Common myeloid progenitor, CD34-positive (primary cell): ENCODE measurements at places on chromosomes 12 and 14.

GRCh38 chr12:80050236-80050635 lies 49.1 kb upstream of the OTOGL start:
- H3K4me1 ChIP-seq: no peaks in the 10 kb centered on the region
- H3K27me3 ChIP-seq: no peaks in the 10 kb centered on the region
- no peak for DNase-seq

DNA sequence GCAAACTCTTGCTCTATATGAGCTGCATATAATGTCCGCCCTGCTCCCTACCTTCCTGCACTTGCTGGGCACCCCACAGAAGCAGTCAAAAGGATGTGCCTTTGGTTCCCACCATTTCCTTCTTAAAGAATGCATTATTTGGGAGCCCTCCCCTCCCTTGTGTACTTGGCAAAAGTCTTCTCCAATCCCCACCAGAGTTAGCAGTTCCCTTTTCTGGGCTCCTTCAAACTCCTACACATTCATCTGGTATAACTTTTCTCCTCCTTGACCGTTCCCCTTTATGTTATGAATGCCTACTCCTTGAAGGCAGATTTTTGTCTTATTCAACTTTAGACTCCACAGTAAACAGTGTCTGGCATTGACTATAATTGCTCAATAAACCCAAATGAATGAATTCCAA lies 27.8 kb downstream of the AREL1 start:
- DNase-seq: peak; percentile 26
- H3K4me1 ChIP-seq: peaks cover 52% of the 10 kb centered on the region
- H3K4me3 ChIP-seq: peak overlapping the region; percentile 12
- H3K36me3 ChIP-seq: peaks cover 3% of the 10 kb centered on the region
- no peaks in the 10 kb centered on the region for H3K27me3 ChIP-seq

- no peak for DNase-seq
- H3K4me1 ChIP-seq: no peaks in the 10 kb centered on the region
- H3K4me3 ChIP-seq: no peak overlapping the region
- H3K36me3 ChIP-seq: no peaks in the 10 kb centered on the region
- H3K27ac ChIP-seq: no peak overlapping the region
Observed at GRCh38 chr12:104846056-104846767, 111.9 kb downstream of the SLC41A2 start.

DNA sequence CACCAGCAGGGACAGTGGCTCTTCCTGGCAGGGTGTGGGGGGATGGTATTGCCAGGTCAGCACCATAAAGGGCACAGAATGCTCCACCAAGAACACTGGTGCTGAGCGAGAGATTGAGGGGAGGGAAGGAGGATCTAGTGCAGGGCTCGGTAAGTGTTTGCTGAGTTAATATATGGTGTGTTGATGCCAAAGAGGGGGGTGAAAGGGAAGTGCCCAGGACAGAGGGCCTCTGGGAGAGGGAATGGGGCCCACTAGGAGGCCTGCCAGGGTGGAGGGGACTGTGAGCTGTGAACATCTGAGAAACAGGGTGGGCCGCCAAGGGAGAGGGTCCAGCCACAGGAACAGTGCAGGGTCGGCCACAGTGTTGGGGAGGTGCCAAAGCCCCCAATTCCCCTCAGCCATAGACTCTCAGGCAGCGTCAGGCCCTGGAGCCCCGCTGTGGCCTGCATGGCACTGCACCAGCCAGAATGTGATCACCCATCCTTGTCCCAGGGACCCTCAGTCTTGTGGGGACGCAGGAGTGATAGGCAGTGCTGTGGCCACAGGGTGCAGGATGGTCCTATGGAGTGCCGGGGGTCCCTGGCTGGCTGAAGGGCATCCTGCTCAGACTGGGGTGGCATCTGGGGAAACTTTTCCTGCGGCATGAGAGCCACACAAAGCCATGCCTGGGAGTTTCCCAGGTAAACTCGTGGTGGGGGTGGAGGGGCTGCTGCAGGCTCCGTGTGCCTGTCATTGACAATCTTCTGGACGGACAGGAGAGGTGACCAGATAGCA lies 11.9 kb downstream of the RIN3 start:
- H3K4me3 ChIP-seq: peak overlapping the region; percentile 8
- H3K27me3 ChIP-seq: no peaks in the 10 kb centered on the region
- H3K27ac ChIP-seq: no peak overlapping the region
- H3K36me3 ChIP-seq: no peaks in the 10 kb centered on the region
- no peak for DNase-seq

GRCh38 chr14:53982546-53982945 lies 25.9 kb upstream of the BMP4 start:
- H3K27me3 ChIP-seq: no peaks in the 10 kb centered on the region
- DNase-seq: no peak
- no peak overlapping the region for H3K4me3 ChIP-seq
- H3K27ac ChIP-seq: no peak overlapping the region

GRCh38 chr12:116524964-116525379 lies 34.2 kb upstream of the MAP1LC3B2 start:
- H3K27ac ChIP-seq: no peak overlapping the region
- H3K36me3 ChIP-seq: peaks cover 17% of the 10 kb centered on the region
- no peaks in the 10 kb centered on the region for H3K27me3 ChIP-seq
- H3K4me1 ChIP-seq: peaks cover 5% of the 10 kb centered on the region
- no peak overlapping the region for H3K4me3 ChIP-seq
- no peak for DNase-seq

DNA sequence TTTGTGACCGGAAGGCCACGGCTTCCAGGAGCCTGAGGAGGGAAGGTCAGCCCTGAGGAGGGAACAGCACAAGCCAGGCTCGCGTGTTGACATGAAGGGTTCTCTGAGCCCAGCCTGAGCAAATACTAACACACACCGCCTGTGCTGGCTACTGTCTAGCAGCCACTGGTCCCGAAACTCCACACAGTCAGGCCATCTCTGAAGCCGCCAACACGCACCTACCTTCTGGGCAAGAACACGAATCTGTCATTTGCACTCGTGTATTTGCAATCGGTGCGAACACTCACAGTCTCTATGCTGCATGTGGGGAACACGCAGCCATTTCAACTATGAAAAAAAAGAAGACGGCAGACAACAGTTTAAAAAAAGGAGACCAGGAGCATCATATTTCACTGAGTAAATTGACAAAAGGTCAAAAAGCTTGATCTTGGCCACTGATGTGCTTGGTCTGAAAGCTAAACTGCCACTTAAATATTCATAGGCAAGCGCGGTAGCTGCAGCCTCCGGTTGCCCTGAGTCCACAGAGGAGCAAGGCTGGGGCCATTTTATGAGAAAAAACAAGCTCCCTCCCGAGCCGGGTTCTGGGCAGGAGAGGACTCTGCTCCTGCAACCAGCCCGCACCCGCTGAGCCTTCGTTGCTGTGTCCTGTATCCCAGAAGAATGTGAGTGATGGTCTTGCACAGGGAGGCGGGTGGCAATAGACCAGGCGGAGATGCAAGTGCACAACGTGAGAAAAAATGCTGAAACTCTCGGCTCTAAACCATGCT lies 57.8 kb downstream of the RIMBP2 start:
- no peak overlapping the region for H3K27ac ChIP-seq
- no peak for DNase-seq
- peaks cover 5% of the 10 kb centered on the region for H3K4me1 ChIP-seq
- H3K36me3 ChIP-seq: no peaks in the 10 kb centered on the region
- H3K4me3 ChIP-seq: no peak overlapping the region
- H3K27me3 ChIP-seq: no peaks in the 10 kb centered on the region

GRCh38 chr12:89701606-89702206 lies 6.9 kb downstream of the ATP2B1 start:
- no peaks in the 10 kb centered on the region for H3K36me3 ChIP-seq
- no peak overlapping the region for H3K27ac ChIP-seq
- DNase-seq: no peak
- H3K27me3 ChIP-seq: no peaks in the 10 kb centered on the region
- peaks cover 3% of the 10 kb centered on the region for H3K4me1 ChIP-seq

DNA sequence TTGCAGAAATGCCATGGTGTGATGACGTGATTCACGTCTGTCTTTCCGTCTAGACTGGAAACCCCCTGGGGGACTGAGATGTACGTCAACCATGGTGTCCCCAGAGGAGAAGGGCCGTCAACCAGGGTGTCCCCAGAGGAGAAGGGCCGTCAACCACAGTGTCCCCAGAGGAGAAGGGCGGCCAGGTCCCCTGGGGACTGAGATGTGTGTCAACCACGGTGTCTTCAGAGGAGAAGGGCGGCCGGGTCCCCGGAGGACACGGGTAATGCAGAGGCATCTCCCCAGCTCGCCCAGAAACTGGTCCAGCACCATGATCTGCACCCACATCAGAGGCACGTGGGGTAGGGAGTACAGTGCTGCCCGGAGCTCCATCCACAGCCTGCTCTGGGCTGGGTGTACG lies 30.6 kb upstream of the GALNT9 start:
- no peak overlapping the region for H3K4me3 ChIP-seq
- H3K4me1 ChIP-seq: no peaks in the 10 kb centered on the region
- no peak for DNase-seq
- H3K36me3 ChIP-seq: no peaks in the 10 kb centered on the region
- H3K27ac ChIP-seq: no peak overlapping the region

GRCh38 chr12:94092516-94093241 lies 55.7 kb upstream of the PLXNC1 start:
- H3K27me3 ChIP-seq: no peaks in the 10 kb centered on the region
- no peaks in the 10 kb centered on the region for H3K36me3 ChIP-seq
- H3K4me3 ChIP-seq: no peak overlapping the region
- H3K27ac ChIP-seq: no peak overlapping the region
- no peak for DNase-seq
- peaks cover 2% of the 10 kb centered on the region for H3K4me1 ChIP-seq

GRCh38 chr12:96395236-96395635 lies 5.0 kb downstream of the CDK17 start:
- H3K4me1 ChIP-seq: peaks cover 36% of the 10 kb centered on the region
- no peaks in the 10 kb centered on the region for H3K36me3 ChIP-seq
- DNase-seq: no peak
- no peaks in the 10 kb centered on the region for H3K27me3 ChIP-seq

GRCh38 chr12:121983536-121984210 lies 38.0 kb upstream of the BCL7A start:
- no peak overlapping the region for H3K27ac ChIP-seq
- no peaks in the 10 kb centered on the region for H3K36me3 ChIP-seq
- H3K27me3 ChIP-seq: no peaks in the 10 kb centered on the region

DNA sequence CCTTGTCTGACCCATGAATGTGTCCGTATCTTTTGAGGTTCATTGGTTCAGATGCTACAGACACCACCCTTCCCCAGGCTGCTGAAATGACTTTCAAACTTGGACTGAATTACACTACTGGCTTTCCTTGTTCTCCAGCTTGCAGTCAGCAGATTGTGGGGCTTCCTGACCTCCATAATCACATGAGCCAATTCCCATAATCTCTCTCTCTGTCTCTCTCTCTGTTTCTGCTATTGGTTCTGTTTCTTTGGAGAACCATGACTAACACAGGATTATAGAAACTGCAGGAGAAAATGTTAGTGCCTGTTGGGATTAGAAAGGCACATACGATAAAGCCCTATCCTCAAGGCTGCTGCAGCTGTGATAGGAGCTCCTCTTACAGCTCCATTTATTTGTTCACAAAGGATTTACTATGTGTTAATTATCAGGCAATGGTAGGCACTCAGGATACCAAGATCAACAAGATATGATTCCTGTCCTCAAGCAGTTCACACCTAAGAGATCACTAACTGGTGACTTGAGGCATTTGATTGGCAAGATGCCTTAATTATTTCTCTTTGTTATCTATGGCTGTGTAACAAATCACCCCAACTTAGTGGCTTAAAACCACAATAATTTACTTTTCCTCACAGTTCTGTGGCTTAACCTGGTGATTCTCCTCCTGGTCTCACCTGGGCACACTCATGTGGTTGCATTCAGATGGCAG lies 10.2 kb upstream of the NYNRIN start:
- H3K27me3 ChIP-seq: no peaks in the 10 kb centered on the region
- H3K27ac ChIP-seq: no peak overlapping the region
- no peak overlapping the region for H3K4me3 ChIP-seq
- no peaks in the 10 kb centered on the region for H3K36me3 ChIP-seq

DNA sequence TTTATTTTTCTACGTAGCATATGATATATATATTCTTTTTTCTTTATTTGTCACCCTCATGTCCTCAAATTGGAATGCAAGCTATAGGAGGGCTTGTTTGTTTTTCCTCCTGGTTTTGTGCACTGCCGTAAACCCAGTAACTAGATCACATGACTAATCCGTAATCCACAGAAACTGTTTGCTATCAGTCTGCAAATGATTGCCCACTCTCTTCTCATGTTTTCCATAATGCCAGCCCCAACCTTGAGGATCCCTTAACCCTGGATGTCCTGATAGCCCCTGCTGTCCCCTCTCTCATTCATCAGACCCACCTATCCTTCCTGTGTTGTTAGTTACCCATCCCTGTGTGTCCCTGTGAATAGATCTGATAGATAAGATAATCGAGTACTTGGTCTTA lies 94.0 kb downstream of the TSPAN9 start:
- peaks cover 18% of the 10 kb centered on the region for H3K27me3 ChIP-seq
- no peak for DNase-seq
- no peak overlapping the region for H3K27ac ChIP-seq
- H3K4me1 ChIP-seq: no peaks in the 10 kb centered on the region

- no peaks in the 10 kb centered on the region for H3K27me3 ChIP-seq
- DNase-seq: peak; percentile 86
- H3K4me1 ChIP-seq: no peaks in the 10 kb centered on the region
- no peak overlapping the region for H3K27ac ChIP-seq
Observed at GRCh38 chr12:71636704-71637115, 26.9 kb downstream of the ZFC3H1 start.

- H3K27me3 ChIP-seq: peaks cover 13% of the 10 kb centered on the region
- DNase-seq: no peak
- H3K27ac ChIP-seq: no peak overlapping the region
- H3K36me3 ChIP-seq: no peaks in the 10 kb centered on the region
Observed at GRCh38 chr14:104253901-104254353, 115.5 kb downstream of the KIF26A start.

DNA sequence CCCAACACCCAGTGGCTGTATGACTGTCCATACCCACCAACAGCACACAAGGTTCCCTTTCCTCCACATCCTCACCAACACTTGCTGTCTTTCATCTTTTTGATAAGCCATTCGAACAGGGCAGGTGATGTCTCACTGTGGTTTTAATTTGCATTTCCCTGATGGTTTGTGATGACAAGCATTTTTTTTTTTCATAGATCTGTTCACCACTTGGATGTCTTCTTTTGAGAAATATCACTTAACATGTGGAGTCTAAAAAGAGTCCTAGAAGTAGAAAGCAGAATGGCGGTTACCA lies 198.1 kb upstream of the DIO3 start:
- H3K27ac ChIP-seq: no peak overlapping the region
- peaks cover 14% of the 10 kb centered on the region for H3K4me1 ChIP-seq
- H3K27me3 ChIP-seq: no peaks in the 10 kb centered on the region
- no peak for DNase-seq
- H3K36me3 ChIP-seq: no peaks in the 10 kb centered on the region
- H3K4me3 ChIP-seq: no peak overlapping the region

- peaks cover 26% of the 10 kb centered on the region for H3K4me1 ChIP-seq
- H3K4me3 ChIP-seq: peak overlapping the region; percentile 78
- no peaks in the 10 kb centered on the region for H3K27me3 ChIP-seq
- no peaks in the 10 kb centered on the region for H3K36me3 ChIP-seq
- peak; percentile 66 for DNase-seq
- peak overlapping the region; percentile 79 for H3K27ac ChIP-seq
Observed at GRCh38 chr14:71320734-71321573, 413.7 kb downstream of the PCNX1 start.

- H3K27me3 ChIP-seq: peaks cover 6% of the 10 kb centered on the region
- peaks cover 3% of the 10 kb centered on the region for H3K36me3 ChIP-seq
- peak within 1 kb of the TSS; percentile 49 for H3K27ac ChIP-seq
- H3K4me1 ChIP-seq: peaks cover 14% of the 10 kb centered on the region
- peak within 1 kb of the TSS; percentile 60 for H3K4me3 ChIP-seq
- DNase-seq: peak; percentile 81
Observed at GRCh38 chr14:21024585-21025370, at the start of gene NDRG2. Gene NDRG2, minus strand, starts transcription at chr14:21025061. Its CDS starts 1,746 bp downstream, at chr14:21023315.
